Anterior cingulate cortex (tissue), 58 donors: ENCODE measurements at places on chromosomes 5 and 9.

DNA sequence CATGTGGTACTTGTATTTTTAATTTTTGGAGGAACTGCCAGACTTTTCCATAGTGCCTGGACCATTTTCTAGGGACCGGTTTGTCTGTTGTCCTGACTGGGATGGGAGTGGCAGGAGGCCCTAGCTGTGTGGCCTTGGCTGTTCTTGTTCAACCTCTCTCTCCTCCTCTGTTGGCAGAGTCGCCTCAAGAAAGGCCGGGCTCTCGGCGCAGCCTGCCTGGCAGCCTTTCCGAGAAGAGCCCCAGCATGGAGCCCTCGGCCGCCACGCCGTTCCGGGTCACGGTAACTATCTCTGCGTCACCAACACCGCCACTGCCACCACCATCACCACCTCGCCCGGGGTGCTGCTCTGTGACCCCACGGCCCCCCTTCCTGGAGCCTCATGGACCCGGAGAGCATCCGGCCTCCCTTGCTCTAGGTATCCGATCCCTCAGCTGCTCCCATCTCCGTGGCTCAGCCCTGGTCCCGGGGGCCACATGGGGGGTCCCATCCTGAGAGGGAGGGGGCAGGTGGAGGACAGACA is 27.1 kb downstream of the DAB2IP start:
- DNase-seq = no peak

DNA sequence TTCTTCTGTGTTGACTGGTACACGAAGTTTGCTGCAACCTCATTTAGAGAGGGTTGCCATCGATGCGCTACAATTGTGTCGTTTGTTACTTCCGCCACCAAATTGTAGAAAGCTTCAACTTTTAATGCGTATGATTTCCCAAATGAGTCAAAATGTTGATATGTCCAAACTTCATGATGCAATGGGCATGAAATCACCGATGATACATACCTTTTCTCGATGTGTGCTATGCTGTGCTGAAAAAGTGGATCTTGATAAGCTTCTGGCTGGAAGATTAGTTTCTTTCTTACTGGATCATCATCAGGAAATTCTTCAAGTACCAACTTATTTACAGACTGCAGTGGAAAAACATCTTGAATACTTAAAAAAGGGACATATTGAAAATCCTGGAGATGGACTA is 65.7 kb downstream of the TMEM38B start:
- no peak for DNase-seq

DNA sequence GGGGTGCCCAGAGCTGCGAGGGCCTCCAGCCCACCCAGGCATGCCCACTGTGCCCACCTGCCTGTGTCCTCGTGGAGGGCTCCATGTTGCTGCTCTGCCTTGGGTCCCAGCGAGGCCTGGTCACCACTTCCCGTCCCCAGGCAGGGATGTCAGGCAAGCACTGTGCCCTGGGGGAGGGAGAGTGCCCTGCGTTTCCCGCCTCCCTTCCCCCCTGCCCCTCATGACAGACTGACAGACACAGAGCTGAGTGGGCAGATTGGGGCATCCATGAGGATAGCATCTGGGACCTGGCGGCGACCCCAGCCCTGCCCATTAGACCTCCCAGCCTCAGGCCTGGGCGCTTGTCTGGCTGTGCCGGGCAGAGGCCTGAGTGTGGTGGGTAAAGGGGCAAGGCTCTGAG is 56.9 kb downstream of the KCNT1 start:
- no peak for DNase-seq

DNA sequence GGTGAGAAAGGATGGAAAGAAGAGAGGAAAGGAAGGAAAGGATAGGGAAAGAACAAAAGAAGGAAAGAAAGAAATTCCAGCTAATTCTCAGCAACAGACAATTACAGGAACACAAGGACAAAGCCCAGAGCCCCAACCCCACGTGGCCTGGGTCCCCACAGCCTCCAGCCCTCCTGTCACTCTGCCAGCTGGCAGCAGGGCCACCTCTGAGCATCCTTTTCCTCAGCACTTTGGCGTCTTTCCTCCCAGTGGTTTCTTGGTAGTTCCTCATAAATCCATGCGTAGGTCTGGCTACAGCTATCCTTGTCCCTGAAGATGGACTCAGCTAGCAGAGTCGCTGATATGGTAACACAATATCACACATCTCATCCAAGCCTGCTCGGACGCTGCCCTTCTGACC is 28.3 kb downstream of the ADAMTS2 start:
- DNase-seq = no peak

GRCh38 chr9:8437876-8438275 is 638.3 kb upstream of the DMAC1 start:
- no peak for DNase-seq

DNA sequence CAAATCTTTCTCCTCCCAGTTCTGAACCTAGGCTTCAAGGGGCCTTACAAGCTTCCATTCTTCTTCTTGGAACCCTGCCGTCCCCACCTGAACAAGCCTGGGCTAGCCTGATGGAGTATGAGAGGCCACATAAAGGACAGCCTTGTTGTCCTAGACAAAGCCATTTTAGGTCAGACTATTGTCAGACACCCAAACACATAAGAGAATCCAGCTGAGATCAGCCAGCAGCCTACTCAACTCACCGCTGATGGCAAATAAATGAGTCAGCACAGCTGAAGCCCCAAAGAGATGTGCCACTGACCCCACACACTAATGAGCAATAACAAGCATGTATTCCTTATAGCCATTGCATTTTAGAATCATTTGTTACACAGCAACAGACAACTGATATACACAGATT is 33.8 kb downstream of the SVEP1 start:
- no peak for DNase-seq

DNA sequence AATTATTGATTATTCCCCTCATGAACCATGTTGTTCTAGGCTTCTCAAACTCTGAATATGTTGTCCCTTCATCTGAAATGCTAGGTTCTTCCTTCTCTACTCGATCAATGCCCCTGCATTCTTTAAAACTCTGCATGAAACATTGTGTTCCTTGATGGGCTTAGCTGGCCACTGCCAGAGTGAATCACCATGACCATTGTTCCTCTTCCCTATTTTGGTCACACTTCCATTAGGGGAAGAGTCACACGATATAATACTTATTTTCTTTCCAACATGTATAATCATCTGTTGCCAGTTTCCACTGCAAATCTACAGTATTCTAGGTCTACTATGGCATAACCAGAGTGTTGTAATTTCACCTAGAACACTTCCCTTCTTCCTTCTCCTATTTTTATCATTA is 247.9 kb downstream of the TRPM3 start:
- no peak for DNase-seq

DNA sequence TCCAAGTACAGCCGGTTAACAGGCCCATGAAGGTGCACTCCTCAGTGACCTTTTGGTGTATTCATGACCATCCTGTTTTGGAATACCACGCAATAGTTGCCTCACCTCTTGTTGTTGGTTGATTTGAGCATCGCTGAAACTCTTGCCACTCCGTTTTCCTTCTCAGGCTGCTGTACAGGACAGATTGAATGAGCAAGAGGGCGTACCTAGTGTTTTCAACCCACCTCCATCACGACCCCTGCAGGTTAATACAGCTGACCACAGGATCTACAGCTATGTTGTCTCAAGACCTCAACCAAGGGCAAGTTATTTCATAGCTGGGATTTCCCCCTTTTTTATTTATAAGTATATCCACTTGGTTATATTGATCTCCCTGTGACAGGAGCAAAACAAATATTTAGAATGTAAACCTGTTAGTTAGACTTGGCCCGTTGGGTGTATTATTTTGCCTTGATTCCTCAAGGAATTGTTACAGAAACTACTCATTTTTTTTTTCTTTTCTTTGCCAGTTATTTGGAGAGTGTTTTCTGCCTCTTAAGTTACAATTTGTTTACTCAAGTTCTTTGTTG is 38.1 kb downstream of the FAF2 start:
- no peak for DNase-seq

- no peak for DNase-seq
Observed at GRCh38 chr9:118326326-118326725, 622.1 kb downstream of the TLR4 start.

DNA sequence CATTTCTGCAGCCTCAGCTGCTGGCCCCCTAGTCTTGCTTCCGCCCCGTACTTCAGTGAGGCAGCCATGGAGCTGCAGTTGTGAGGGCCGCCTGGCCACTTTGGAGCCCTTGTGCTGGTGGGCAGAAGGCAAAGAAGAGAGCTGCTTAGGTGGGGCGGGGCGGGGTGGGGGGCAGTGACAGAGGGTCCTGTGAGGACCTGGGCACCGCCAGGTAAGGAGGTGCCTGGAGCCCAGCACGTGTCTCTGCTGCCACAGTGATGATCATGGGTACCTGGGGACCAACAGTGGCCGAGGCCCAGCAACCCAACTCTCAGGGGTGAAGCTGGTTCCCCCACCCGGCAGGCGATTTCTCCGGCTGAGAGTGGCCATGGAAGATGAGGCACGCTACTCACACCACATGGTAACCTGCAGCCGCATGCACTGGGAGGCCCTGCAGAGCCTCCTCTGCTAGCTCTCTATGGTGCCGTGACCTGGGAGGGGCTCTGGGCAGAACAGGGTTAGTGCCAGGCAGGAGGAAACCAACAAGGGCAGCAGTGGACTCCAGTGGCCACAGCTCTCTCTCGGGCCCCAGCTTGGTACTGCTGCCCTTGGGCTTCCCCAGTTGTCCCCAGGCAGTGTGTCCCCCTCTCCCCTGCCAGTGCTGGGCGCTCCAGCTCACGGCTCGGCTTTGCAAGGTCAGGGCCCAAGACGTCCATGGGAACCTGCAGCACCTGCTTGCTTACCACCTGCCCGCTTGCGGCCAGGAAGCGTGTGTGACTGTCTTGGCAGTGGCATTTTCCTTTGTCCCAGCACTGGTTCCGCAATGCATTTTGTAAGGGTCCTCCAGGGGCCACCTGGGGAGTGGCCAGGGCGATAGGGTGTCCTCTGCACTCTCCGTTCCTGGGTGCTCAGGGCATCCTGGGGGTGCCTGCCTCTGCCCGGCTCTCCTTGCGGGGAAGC is 24.0 kb downstream of the NDUFS6 start:
- DNase-seq = no peak

- DNase-seq = no peak
Observed at GRCh38 chr5:8461543-8461942, 592.6 kb downstream of the MTRR start.

DNA sequence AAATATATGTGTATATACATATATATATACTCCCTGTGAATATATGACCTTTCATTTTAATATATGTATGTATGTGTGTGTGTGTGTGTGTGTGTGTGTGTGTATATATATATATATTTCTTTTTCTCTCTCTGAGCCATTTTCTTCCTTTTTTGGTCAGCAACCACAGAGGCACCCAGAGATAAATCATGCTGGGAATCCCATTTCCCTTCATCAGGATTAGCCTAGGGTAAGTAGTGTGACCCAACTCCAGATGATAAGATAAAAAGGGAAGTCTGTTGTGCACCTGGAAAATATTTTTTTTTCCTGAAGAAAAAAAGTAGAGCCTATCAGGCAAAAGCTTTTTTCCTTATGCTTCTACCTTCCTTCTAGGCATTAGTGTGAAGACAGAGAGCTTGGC is 25.4 kb upstream of the SUB1 start:
- no peak for DNase-seq

DNA sequence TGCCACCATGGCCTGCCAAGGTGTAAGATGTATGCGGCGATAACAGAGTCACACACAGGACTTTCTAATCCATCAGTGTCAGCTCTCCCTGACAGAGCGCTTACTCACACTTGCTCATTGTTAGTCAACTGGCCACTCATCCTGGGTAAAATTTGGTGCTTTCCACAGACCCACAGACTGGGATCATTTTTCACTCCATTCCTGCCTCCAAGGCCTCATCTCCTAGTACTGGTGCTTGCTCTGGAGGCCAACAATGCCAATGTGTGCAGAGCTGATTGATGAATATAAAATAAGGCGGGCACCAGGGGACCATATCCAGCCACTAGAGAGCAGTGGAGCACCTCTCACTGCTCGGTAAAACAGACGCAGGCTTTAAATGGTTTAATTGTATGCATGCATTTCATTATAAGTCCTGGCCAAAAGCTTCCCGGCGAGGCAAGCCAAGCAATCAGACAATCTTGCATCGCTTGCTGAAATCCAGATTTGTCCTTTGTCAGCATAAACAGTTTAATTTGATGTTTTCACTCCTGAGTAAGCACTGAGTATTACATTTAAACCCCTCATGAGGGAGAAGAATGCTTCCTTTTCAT is 22.3 kb downstream of the PSMB7 start:
- DNase-seq = peak; percentile 57

DNA sequence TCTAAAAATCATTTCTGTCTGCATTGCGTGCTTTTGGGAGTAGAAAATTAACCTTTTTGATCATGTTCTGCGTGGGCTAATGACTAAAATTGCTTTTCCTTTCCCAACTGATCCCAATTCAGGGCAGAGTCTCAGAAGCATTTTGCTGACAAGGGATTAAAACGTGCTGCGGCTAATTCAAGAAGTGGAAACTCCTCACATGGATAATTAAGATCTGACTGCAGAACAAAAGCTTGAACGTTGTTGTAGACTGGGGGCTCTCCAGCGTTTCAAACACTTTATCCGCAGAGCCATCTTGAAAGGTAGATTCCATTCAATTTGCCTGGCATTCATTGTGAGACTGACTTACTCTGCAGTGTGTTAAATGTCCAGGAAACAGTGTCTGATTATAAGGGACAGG is 485.3 kb upstream of the DMAC1 start:
- DNase-seq = no peak

DNA sequence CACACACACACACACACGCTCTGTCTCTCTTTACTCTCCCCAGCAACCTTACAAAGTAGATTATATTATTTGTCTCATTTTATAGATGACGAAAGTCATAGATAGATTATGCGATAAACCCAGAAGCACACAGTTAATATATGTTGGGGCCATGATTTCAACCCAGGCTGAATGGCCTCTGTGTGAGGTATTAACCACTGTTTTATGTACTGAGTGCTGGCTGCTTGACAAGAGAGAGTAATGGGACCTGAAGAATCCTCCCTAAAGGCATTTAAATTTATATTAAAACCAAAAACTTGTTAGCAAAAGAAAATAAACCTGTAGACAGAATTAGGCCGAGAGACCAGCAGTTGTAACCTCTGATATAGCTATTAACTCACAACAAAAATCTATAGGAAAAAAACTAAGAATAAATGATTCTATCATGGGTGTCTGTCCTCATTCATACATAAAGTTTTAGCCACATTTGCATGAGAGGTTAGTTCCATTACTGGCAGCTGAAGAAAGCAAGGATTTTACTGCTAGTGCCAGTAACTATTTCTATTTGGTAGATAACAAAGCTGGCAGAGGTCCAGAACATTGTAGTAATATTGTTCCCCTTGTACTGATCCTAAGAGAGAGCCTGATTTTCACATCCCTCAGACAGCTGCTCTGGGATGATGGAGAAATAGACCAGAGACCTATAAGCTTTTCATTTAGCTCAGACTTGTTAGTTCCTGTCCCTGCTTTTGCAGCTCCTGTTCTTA is 250.9 kb downstream of the ADGRV1 start:
- no peak for DNase-seq
